ENCODE measurements at places on chromosomes 11 and 22. TPM values are rescaled to one million over a fixed set of nuclear protein-coding genes. Genes with fewer than 3 reads are reported as not detected.

The NCAM1 gene
- total RNA-seq: 17.3 TPM

The MIOX gene
- total RNA-seq: 0.43 TPM

The GGTLC2 gene
- total RNA-seq: not detected

The GRAP2 gene
- not detected for total RNA-seq

The APOBEC3G gene
- total RNA-seq: 9.2 TPM

The BLID gene
- total RNA-seq: not detected

The UPK3A gene
- not detected for total RNA-seq

The SCUBE1 gene
- total RNA-seq: 0.09 TPM

The KCTD14 gene
- total RNA-seq: 0.26 TPM

The FIBIN gene
- total RNA-seq: 80.4 TPM

The DEFB131B gene
- not detected for total RNA-seq

The KRTAP5-7 gene
- total RNA-seq: not detected

The KDM4F gene
- total RNA-seq: not detected
